ENCODE measurements at places on chromosomes 1 and 21.

DNA sequence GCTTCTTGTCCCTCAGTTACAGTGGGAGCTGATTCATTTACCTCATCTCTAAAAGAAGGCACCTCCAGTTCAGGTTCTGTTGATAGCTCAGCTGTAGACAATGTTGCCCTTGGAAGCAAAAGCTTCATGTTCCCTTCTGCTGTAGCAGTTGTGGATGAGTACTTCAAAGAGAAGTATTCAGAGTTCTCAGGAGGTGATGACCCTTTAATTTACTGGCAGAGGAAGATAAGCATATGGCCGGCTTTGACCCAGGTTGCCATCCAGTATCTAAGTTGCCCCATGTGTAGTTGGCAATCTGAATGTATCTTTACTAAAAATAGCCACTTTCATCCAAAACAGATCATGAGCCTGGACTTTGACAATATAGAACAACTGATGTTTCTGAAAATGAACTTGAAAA lies 4.5 kb downstream of the ZBED6 start:
- no peak for DNase-seq

DNA sequence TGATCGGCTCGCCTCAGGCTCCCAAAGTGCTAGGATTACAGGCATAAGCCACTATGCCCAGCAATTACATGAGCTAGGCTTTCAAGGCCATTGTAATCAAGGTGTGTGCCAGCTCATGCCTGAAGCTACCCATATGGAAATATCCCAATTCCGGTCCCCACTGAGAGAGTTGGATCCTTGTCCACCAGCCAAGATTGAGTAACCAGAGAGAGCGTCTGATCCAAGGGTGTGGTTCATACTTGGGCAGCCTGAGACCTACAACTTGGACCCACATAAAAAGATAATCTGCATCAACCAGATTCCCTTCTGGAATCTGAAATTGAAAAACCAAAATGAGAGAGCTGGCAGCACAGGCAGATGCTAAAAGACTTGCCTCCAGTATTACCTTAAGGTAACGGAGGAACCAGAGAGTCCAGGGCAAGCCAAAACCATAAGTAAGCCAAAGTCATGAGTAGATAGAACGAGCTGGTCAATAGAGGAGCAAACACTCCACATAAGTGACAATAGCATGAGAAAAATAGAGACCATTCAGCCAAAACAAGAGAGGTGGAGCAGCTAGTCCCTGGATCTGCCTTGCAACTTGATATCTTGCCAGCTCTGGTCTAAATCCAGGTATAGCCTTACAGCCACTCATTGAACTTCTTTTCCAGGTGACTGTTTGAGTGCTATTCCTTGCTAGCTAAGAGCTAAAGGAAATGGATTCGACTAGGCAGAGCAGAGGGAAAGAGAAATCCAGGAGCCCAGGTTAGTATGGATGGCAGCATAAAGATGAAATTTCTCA lies 63.8 kb upstream of the ATP1A1 start:
- no peak for DNase-seq

- no peak for DNase-seq
Measured at GRCh38 chr1:108327534-108328466, 83.9 kb upstream of the NBPF4 start.

- no peak for DNase-seq
Measured at GRCh38 chr1:11456965-11457364, 22.0 kb upstream of the DISP3 start.

DNA sequence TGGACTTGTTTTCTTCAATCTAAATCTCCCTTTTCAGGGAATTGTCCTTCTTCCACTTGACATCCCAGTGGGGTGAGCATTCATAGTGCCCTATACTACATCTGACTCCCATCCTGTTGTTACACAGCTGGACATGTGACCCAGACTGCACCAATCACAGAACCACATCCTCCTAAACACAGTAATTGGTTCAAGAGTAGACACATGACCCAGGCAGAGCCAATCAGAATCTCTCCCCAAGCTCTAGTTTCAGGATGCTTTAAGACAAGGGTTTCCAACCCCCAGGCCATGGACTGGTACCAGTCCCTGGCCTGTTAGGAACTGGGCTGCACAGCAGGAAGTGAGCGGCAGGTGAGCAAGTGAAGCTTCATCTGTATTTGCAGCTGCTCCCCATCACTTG lies 5.6 kb upstream of the DDOST start:
- DNase-seq = no peak

DNA sequence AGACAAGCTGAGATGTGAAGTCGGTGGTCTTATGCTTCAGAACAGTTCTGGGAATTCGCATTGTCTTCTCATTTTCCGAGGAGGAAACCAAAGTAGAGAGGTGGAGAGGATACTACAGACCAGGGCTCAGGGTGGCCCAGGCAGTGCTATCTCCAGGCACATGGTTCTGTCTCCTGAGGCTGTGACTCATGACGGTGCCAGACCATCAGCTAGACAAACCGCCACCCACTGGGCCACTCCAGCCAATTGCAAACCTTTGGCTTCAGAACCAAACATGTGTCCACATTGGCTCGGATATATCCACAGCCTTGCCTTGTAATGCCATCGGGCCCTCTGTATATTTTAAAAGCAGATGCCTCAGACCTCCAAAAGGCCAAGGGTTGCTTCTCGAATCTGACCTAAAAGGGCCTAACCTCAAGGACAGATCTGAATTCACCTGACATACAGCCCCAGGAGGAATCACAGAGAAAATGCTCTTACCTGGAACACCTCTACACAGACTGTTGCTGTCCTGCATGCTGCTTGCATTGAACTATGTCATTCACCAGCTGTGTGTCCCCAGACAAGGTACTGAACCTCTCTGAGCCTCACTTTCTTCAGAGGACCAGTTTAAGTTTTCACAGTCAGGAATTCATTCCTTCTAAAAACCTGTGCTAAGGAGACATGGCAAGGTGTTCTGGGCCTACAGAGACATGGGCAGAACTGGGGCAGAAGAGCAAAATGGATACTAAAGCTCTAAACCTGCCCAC lies 224.9 kb upstream of the JUN start:
- no peak for DNase-seq

DNA sequence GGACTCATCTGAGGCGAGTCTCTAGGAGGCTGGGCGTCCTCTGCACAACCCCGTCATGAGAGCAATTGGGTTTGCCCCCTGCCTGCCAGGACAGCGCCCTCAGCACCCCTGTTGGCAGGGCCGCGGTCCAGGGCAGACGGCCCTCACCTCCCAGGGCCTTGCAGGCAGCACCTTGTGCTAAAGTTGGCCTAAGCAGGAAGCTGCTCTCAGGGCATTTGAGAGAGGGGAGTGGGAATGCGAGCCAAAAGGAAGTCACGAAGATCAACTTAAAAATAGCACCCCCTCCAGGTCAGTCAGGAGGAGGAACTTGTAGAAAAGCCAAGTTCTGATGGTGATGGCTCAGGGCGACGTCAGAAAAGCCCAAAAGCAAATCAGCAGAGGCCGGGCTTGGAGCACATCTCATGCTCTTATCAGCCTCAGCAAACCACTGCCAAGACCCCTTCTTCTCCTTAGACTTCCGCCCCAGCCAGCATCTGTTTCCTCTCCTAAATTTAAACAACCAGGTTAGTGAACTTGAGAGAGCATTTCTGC lies 12.6 kb upstream of the ADORA3 start:
- DNase-seq = no peak

DNA sequence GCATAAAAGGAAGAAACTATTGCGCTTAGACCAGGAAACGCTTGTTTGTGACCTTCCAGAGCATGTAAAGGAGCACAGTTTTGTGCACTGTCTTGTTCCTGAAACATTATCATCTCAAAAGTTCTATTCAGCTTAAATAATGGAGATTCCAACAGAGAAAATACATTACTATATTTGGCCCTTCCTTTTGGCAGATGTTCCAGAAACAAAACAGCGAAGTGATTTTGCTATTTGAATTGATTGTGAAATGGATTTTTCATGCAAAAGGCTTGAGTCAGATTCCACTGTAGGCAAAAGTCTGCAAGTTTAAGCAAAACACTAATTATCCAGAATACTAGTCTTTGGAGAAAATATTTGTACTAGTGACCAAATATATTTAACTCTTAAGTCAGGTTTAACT lies 80.3 kb upstream of the PTBP2 start:
- no peak for DNase-seq

Measured in stimulated activated naive CD4-positive, alpha-beta T cell treated with Interleukin-2 at 50 U/mL for 16 hours (primary cell).